Inflammatory macrophage treated with lipopolysaccharide for 1 hour (primary cell): ENCODE measurements at places on chromosomes 2 and 18.

- DNase-seq: no peak
Observed at GRCh38 chr18:45255197-45255890, 359.9 kb upstream of the SLC14A2 start.

DNA sequence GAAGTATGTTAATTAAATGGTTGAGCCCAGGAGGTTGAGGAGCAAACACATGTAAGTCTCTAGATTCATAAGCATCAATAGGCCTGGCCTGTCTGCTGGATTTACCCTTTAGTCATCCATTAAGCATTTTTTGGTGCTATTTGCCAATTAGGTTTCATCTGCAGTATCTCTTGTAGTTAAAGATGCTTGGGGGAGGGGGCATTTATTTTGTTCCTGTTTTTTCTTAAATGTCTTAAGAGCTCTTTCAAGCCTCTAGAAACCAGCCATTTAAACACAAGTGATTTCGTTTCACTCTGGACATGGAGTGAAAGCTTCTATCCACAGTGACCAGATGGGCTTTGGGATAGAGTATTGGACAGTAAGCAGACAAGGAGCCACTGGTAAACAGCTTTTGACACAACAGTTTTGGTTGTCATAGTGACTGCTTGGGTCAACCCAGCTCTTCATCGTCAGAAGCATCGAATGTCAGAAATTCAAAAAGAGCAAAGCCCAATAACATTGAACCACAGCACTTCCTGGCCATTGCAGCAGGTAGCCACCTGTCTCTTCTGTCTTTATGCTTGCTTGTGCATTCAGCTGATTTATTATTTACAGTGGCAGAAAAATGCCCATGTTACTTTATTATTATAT, 4.9 kb downstream of the QPCT start:
- peak; percentile 54 for DNase-seq

- no peak for DNase-seq
Observed at GRCh38 chr18:9380101-9380500, 45.5 kb downstream of the TWSG1 start.

- no peak for DNase-seq
Observed at GRCh38 chr2:205850611-205851010, 168.3 kb downstream of the NRP2 start.

DNA sequence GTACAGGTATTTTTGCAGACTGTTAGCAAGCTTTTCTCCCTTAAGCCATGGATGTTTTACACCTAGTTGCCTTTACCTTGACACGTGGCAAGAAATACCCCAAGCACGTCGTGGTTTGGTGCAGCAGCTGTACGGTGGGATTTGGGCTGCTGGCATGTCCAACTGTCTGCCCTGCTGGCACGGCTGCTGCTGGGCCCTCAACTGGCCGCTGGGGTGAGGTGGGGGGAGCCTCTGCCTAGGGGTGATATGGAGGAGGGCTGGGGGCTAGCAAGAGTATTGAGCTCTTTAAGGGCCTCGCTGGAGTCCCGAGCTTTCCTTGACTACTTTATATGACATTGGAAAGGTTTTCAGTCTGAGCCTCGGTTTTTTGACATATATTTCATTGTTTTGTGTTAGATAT, 41.6 kb downstream of the LPIN1 start:
- DNase-seq: no peak

DNA sequence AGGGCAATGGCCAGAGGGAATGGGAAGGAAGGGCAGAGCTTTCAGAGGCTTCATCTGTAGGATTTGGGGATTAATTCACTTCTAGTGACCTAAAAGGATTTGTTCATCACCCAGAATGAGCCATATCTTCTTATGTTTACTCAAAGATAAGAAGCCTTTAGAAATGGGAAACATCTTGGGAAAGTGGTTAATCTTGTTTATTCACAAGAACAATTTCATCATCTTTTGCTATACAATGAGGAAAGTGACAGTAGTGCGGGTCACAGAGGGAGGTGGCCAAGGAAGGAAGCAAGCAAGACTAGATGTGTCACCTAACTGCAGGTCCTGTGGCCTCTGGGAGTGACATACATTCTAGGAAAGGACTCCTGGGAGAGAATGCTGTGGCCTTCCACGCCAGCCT, 140.4 kb upstream of the ALPP start:
- DNase-seq: no peak

DNA sequence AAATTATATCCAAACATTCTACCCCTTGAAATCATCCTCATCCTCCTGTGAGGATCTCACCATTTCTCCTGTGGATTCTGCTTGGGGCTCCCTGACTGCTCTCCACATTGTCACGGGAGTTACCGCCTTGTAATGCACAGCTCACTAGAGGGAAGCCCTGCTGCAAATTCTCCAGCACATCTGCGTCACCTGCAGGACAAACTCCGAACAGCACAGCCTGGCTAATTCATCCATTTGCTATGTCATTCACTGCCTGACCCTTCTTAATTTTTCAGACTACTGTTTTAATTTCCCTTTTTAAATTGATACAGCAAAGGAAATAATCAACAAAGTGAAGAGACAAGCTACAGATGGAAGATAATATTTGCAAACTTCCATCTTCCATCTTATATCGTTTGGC, 627.4 kb downstream of the FBXO15 start:
- DNase-seq: no peak

GRCh38 chr2:108585436-108585835, 51.2 kb downstream of the LIMS1 start:
- DNase-seq: peak; percentile 95

DNA sequence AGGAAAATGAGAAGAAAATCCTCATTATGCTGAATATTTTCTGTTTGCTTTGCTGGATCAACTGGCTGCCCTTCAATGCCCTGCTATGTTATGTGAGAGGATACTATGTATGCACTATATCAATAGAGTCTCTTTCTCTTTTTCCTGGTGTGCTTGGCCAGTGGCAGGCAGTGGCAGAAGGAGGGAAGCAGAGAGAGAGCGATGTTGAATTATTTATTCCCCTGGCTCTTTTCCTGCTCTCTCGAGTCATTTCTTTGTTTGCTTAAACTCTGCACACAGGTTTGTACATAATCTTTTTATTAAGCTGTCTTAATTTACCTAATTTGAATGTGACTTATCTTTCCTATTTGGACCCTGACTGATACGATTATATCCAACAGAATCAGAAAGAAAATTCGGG, 1727.3 kb downstream of the SUCLG1 start:
- DNase-seq: no peak

DNA sequence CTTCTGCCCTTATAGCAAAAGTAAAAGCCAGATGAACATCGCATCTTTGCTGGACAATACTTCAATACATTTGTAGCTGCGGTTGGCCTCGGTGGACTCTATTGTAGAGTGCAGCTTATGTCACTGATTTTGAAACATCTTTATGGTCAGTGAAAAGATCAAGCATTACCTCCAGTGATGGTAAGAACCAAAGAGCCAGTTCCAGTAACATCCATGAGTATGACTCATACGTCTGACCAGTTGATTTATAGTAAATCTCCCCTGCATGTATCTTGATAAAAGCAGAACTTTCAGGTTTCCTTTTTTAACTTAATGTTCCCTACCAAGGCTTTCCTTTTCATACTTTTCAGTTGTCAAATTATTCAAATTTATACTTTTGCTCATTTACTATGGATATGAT, 119.2 kb upstream of the HNRNPA3 start:
- DNase-seq: no peak

DNA sequence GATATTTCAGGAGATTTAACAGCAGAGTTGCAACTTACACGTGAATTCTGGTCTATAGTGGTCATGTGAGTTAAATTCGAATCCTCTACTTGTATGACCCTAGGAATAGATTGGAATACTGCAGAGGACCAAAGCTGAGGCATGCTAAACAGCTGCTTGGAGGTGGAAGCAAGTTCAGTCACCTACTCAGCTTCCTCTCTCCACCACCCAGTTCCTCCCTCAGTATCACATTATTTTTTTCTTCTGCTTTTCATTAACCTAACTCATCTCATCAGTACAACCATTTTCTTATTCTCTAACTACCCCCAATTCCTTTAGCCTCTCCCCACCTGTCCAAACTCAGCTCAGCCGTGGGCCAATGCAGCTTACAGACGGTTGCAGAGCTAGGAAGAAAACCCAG, 385.5 kb downstream of the SETBP1 start:
- no peak for DNase-seq

- peak; percentile 58 for DNase-seq
Observed at GRCh38 chr2:138503087-138503442, 1.5 kb downstream of the SPOPL start.

DNA sequence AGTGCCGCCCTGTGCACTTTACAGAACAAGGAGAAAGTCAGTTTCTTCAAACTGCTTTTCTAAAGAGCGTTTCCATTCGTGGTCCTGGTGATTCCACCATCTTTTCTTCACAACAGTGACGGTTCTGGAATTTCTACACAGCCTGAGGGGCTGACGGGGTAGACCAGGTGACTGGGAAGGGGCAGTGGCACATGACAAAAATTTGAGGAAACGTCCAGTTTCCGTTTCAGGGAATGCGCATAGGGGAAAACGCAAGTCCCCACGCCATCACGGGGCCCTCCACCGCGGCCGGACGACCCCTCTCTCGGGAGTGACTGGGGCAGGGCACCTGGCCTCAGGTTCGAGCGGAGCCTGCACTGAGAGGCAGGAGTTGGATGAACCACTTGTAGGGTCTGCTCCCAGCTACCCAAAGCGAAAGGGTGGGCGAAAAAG, 980 bp upstream of the SPTBN1 start:
- no peak for DNase-seq

- DNase-seq: no peak
Observed at GRCh38 chr18:64807560-64807959, 658.7 kb upstream of the LINC00305 start.

- no peak for DNase-seq
Observed at GRCh38 chr18:26185267-26185666, 41.0 kb upstream of the TAF4B start.

DNA sequence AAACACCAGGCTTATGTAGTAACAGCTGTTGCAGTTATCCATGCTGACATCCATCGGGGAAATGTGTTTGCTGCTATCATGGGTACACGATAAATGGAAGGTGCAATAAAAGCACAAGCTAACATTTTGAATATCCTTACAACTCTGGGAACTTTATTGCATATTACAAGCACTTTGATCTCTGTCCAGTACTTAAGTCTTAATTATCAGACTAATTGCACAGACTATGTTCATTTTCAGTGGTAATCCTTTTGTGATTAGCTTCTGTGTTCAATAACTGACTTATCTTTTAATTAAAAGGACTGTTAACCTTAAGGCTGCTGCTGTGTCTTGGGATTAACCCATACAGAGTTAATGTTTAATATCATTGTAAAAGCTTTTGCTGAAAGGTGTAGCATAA, 101.4 kb upstream of the ATP5MC3 start:
- DNase-seq: no peak

- no peak for DNase-seq
Observed at GRCh38 chr2:100427111-100427510, 9.6 kb upstream of the CHST10 start.

GRCh38 chr2:168025487-168026202, 221.8 kb downstream of the STK39 start:
- DNase-seq: no peak

GRCh38 chr2:42722320-42723190, 41.4 kb downstream of the OXER1 start:
- DNase-seq: peak; percentile 98

GRCh38 chr2:233821709-233822100, 32.6 kb downstream of the HJURP start:
- no peak for DNase-seq

DNA sequence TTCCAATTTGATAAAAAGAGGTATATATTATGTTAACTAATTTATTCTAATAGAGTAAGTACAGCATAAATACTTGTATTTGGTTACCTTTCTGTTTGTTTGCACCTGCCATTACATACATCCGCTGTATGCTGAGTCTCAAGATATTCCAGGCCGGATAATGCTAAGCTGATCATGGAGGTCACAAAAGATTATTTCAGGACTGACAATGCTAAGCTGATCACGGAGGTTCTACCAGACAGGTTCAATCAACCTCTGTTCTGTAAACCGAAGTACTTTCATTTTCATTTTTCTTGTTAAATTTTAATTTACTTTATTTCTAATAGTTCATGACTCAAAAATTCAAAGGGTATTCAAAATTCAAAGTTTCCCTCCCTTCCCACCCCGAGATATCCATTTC, 31.1 kb downstream of the PNO1 start:
- no peak for DNase-seq

GRCh38 chr2:47276061-47276460, 121.0 kb upstream of the STPG4 start:
- DNase-seq: no peak

- no peak for DNase-seq
Observed at GRCh38 chr2:128685841-128686496, 367.3 kb upstream of the HS6ST1 start.

GRCh38 chr2:203670939-203671338, 35.5 kb upstream of the CD28 start:
- no peak for DNase-seq

DNA sequence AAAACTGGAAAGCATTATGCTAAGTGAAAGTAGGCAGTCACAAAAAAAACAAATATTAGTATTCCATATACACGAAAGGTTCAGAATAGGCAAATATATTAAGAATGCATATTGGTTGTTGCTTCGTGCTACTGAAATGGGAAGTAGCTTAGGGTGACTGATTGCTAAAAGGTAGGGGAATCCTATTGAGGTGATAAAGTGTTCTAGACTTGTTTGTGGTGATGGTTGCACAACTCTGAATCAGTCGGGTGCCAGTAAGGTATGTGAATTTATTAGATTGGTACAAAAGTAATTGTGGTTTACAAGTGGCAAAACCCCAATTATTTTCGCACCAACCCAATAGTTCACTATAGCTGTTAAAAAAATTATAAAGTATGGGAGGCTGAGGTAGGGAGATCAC, 20.7 kb downstream of the USP34 start:
- no peak for DNase-seq

GRCh38 chr2:207143215-207144172, 22.3 kb downstream of the KLF7 start:
- peak; percentile 68 for DNase-seq

DNA sequence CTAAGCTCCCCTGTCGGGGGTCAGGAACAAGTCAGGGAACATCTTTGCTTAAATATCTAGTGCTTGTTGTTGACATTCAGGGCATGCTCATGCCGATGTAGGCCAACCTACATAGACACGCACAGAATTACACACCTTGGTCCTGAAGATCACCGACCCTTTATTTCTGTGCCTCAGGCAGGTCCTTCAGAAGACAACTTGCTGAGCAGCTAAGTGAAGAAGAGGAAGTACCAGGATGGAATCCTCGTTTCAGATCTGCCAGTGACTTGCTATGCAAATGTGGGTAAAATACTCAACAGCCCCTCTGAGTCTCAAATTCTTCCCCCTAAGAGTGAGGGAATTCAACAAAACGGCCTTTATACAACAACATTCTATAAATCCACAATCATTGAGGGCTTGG, 494.7 kb downstream of the BCL11A start:
- DNase-seq: no peak
